Activated gamma-delta T cell treated with anti-CD3 and anti-CD28 coated beads, Interleukin-2, amount 50 U/mL, for 16 hours (primary cell): ENCODE measurements at places on chromosomes 7 and 10.
A peak's percentile ranks its signal among the peaks of the same experiment; 100 is the strongest.

DNA sequence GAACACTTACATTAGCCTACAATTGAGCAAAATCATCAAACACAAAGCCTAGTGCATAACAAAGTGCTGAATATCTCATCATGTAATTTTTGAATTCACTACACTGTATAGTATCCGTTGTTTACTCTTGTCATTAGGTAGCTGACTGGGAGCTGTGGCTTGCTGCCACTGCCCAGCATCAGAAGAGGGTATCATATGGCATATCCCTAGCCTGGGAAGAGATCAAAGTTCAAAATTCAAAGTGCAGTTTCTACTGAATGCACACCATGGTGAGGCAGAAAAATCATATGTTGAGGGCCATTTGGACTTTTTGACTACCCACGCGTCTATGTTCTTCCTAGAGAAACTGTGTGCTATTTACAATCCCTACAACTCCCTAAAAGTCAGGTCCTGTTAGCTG, 7.5 kb upstream of the ZC3HAV1 start:
- no peak for DNase-seq

DNA sequence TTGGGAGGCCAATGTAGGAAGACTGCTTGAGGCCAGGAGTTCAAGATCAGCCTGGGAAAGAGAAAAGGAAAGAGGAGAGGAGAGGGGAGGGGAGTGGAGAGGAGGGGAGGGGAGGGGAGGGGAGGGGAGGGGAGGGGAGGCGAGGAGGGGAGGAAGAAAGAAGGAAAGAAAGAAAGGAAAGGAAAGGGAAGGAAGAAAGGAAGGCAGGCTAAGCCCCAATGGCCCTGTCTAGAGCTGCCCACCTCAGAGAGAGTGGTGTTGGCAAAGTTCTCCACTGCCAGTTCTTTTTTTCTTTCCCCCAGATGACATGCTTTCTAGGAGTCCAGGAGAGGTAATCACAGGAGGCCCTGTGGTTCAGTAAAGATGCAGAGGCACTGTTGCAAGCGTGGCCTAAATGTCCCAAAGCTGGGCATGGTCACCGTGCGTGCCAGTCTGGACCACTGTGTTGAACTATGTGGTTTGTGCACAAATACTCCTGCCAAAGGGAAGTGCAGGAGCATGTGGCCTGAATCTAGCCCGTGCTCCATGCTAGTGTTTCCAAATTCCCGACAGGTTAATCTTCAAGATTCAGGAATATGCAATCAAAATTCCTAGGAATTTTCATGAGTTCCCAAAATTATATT, 39.7 kb downstream of the ODAD2 start:
- no peak for DNase-seq

DNA sequence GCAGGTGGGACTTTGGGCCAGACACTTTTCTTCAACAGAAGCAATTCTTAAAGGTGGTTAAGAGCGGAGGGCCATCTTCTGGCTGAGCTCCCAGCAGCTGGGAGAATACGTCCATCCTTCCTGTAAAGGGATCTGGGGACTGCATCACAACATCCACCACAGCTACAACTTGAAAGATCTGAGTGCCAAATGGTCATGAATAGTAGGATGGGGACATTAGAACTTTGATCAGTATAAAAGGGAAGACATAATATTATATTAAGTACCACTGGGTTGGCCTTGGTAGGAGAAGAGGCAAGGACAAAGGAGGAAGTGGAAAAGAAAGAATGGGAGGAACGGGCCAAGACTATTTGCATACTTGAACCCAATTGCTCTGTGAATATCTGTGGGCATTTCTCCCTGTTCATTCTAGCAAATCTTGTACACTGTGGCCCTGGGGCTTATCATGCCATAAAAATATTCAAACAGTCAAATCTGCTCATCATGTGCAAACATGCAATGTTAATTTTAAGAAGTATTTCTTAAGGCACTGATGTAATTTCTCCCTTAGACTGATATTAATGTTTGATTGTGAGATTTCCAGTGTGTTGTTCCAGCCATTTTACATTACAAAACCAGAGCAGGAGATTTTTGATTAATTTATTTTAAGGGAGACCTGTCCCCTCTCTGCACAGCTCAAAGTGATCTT, 65.5 kb upstream of the CREB5 start:
- DNase-seq = no peak

GRCh38 chr7:155163696-155164095, 93.6 kb downstream of the HTR5A start:
- DNase-seq = no peak

DNA sequence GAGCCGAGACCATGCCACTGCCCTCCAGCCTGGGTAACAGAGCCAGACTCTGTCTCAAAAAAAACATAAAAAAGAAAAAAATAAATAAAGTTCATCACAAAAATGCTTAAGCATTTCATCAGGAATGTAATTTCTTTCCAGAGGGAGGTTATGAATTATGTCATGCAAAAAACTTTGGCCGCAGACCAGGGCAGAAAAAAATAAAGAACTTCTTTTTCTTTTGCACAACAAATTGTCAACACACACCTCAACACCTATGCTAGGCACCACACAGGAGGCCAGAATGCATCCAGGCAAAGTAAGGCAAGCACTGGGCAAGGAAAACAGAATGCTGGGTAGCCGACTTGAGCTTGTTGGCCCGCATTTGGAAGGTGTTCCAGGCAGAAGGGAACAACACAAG, 3.9 kb downstream of the C10orf62 start:
- no peak for DNase-seq

GRCh38 chr7:140475747-140476333, 3.5 kb downstream of the MKRN1 start:
- peak; percentile 30 for DNase-seq

DNA sequence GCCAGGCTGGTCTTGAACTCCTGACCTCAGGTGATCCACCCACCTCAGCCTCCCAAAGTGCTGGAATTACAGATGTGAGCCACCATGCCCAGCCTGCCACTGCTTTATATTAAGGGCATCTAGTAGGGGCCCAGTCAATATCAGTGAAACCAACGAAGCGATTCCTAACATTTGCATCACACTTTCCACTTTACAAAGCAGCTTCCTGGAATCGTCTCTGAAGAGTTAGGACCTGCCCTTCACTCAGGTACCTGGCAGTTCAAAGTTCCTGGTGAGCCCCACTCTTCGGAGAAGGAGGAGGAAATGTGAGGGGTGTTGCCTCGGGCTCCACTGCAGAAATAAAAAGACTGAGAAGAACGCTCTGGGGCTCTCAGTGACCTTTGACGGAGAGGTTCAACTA, 31.1 kb upstream of the EZH2 start:
- DNase-seq = no peak
